Foreskin fibroblast (primary cell): ENCODE measurements at places on chromosomes 4 and X.

DNA sequence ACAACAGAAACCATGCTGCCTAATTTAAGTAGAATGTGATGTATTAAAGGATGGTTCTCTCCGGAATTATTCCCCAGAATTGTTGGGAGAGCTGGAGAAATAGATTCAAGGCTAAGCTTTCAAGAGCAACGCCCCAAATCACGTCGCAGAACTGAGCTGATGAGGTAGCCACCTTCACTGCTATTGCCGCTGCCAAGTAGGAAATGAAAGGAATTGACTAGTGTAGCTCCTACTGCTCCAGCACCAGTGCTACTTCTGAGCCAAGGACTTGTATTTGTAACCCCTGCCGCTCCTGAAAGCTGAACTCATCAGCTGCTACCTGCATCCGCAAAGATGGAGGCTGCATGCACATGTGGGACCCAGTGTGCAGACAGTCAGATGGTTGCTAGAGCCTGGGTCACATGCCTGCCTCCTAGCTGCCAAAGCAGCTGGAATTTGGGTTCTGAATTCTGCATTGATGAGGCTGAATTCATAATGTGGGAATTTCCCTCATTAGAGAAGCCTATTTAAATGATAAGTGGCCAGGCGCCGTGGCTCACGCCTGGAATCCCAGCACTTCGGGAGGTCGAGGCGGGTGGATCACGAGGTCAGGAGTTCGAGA, 173.9 kb downstream of the PDGFRA start:
- no peak for DNase-seq

DNA sequence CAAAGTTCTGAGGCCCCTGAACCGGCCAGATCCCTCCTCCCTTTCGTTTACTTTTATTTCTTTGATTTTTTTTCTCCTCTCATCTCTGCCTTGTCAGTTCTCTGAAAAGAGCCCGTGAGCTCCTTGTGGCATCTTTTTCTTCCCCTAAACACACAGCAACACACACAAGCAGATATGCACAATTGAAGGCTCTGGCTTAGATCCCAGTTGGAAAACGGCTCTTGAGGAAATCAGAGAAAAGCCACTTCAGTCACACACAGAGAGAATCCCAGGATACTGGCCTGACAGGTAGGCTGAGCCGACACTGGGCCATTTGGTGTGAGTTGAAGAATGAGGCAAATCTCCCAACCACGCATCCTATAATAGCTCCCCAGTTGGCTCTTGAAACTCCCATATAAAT, 12.9 kb downstream of the DIPK2B start:
- DNase-seq: no peak

DNA sequence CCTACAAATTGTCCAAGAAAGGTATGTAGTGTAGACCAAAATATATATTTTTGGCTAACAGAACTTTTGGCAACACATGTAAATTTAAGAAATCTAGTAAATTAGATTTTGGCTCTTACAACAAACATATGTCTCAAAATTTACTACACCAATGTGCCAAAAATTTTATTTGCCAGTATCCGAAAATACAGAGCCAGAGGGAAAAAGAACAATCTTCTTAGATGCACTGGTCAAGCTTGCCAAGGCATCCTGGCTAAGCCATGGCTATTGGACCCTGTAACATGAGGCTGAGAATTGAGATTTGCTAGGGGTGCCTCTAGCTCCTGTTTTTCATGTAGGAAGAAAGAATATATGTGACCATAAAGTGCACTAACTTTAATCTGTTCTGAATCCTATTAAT, 91.8 kb downstream of the GABRG1 start:
- no peak for DNase-seq

DNA sequence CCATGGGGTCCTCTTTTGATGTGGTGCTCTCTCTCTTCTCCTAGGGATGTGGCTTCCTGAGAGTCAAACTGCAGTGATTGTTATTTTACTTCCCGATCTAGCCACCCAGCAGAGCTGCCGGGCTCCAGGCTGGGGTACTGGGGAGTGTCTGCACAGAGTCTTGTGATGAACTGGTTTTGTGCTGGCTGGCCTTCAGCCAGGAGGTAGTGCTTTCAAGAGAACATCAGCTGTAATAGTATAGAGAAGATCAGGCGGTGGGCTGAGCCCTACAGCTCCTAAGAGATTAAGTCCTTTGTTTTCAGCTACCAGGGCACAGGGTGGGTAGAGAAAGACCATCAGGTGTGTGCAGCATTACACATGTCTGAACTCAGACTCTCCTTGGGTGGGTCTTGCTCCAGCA, 59.0 kb upstream of the AGTR2 start:
- no peak for DNase-seq

GRCh38 chrX:21996872-21997455, 35.2 kb upstream of the PHEX start:
- peak; percentile 63 for DNase-seq

DNA sequence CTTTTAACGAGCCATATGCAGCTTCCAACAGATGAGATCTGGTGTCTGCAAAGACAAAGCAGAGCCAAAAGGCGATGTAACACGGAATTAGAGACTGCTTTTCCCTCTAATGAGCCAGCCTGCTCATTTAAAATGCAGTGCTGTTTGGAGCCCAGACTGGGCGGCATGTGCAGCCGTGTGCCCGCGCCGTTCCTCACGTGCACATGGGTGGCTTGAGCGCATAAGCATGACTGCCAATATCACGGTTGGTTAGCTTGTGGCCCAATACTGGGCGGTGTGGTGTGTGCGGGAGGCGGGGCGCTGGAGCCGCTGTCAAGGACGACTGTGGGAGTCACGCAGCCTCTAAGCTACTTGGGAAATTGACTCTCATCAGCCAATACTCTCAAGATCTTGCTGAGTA, 87.0 kb upstream of the SCOC start:
- DNase-seq: peak; percentile 59

DNA sequence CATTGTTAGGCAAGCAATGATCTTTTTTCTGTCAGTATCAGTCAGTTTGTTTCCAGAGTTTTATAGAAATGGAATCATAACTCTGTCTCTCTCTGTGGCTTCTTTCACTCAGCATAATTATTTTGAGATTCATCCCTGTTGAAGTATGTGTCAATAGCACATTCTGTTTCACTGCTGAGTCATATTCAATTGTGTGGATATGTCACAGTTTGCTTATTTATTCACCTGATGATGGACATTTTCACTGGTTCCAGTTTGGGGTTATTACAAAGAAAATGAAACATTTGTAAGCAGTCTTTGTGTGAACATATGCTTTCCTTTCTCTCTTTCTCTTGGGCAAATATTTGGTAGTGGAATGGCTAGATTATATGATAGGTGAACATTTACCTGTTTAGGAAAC, 10.2 kb upstream of the ZNF718 start:
- no peak for DNase-seq
